ENCODE measurements at places on chromosomes 7 and 10. TPM values are rescaled to one million over a fixed set of nuclear protein-coding genes. Genes with fewer than 3 reads are reported as not detected.

Gene NT5C3A
- total RNA-seq = 12.2 TPM

Gene KCND2
- total RNA-seq = 0.18 TPM

Gene ZNF117
- total RNA-seq = 10.7 TPM

Gene SPDYE2
- total RNA-seq = not detected

Gene FAM149B1
- total RNA-seq = 32.4 TPM

Gene ZNF655
- total RNA-seq = 49.6 TPM

Gene CFAP70
- total RNA-seq = 0.97 TPM

Gene MNX1
- total RNA-seq = not detected

Gene C10orf53
- not detected for total RNA-seq

Gene NRCAM
- total RNA-seq = 0.28 TPM

Gene H2AZ2
- 169 TPM for total RNA-seq

Measured in smooth muscle cell of the umbilical artery (primary cell).